A172 (cell line): ENCODE measurements at places on chromosomes 2 and 18. TPM values are rescaled to one million over a fixed set of nuclear protein-coding genes. Genes with fewer than 3 reads are reported as not detected.
A peak's percentile ranks its signal among the peaks of the same experiment; 100 is the strongest.

- no peak for DNase-seq
Measured at GRCh38 chr18:62716619-62717168, 1.4 kb downstream of the PHLPP1 start.

- DNase-seq: peak; percentile 83
Measured at GRCh38 chr2:100957996-100958653, 44.0 kb upstream of the RPL31 start.

DNA sequence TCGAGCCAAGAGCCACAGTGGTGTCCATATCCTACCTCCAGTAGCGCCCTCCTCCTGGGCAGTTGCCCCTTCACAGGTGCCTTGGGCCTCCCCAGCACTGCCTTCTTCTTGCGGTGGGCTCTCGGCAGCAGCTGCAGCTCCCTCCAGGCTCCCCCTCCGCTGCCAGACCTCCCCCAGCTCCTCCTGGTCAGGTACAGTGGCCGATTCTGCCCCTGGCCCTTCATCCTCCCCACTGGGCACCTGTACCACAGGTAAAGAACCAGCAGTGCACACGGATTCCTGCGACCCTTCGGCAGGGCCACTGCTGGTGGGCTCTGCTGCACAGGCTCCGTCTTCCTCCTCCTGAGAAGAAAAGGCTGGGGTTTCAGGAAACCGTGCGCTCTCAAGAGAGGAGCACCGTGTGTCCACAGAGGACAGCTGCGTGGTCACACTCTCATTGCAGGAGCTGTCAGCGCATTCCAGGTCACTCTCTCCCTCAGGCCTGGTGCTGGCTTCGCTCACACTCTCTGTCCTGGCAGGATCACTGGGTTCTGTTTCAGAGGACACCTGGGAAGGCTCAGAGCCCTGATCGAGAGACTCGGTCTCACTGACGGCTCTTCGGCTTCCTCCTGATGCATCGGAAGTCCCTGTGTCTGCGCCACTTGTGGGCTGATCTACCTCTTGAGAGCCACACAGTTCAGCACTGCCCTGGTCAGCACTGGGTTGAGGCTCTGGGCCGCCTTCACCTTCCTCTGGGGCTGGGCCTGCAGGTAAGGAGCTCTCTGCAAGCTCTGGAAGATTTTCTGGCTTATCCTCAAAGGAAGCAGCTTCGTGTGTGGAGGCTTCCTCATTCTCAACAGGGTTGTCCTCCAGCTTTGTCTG is 147.4 kb upstream of the STK17B start:
- no peak for DNase-seq

GRCh38 chr2:101041413-101041812 is 39.3 kb downstream of the RPL31 start:
- no peak for DNase-seq

The TPRKB gene
- 105 and 129 TPM in 2 replicates for total RNA-seq

The CDK15 gene
- 0.19 TPM in 1 of 2 replicates, not detected in the other for total RNA-seq

GRCh38 chr2:3236300-3237045 is 141.1 kb downstream of the EIPR1 start:
- no peak for DNase-seq

DNA sequence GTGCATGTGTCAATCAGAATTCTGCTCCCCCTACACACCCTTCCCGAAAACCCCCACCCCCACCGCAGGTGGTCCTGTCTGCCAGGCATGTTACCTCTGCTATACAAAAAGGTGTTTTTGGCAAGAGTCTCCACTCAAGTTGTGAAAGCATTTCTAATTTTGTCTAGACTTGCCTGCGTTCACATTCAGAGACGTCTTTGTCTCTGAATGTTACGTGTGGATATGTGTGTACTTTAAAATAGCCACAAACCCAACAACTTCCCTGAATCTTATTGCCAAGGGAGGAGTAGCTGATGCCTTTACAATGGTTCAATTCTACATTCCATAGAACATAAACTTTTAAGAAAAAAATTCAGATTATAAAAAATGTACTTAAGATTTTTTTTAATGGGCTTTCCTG is 66.6 kb downstream of the ITGA4 start:
- no peak for DNase-seq

DNA sequence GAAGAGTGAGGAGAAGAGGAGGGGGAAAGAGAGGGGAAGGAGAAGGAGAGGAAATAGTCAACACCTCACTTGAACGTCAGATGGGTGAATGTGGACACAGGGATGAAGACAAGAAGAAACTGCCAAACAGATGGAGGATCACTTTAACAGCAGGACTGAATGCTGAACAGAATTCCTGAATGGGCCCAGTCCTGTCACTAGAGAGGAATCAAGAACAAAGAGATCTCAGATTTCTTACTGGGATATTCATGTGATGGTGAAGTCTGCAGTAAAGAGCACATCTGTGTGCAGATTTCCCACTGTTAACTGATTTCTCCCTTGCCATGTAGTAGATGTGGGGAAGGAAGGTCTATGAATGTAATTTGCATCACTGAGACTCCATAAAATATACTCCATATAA is 135.4 kb downstream of the L3MBTL4 start:
- DNase-seq: no peak

GRCh38 chr2:109173311-109174171 is 44.5 kb downstream of the SH3RF3 start:
- peak; percentile 73 for DNase-seq

DNA sequence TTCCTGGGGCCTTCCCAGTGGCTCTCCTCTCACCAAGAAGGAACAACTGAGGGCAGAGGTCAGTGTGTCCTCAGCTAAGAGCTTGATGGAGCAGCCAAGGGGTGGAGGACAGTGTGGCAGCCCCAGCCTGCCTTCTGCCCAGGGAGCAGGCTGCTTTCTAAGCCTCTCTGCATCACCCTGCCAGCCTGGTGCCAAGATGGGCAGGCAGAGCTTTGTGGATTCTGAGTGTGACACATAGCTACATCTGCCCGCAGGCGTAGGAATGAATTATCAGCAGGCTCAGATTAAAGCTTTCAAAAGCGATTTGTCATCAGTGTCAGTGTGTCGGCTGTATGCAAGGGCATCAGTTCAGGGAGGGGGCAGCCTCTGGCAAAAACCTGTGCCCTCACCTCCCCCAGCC is 8.7 kb downstream of the MAL start:
- peak; percentile 91 for DNase-seq

- peak; percentile 17 for DNase-seq
Measured at GRCh38 chr18:183769-184168, 25.4 kb downstream of the USP14 start.

- peak; percentile 63 for DNase-seq
Measured at GRCh38 chr2:40096360-40096759, 317.3 kb upstream of the THUMPD2 start.

DNA sequence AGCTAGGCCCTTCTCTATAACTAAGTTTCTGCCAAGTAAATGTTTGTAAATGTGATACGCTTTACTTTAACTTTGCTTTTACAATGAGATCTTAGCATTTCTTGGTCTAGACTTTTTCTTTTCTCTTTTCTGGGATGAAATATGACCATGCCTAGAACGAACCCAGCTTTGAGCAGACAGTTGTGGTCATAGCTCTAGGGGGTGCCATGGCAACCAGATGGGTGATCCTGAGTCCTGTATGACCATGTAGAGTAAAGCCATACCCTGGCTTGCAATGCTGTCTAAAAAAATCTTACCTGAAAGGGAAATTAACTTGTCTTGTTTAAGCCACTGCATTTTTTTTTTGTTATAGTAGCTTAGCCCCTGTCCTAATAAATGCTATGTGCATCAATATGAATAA is 956.3 kb downstream of the SLC4A3 start:
- DNase-seq: no peak

GRCh38 chr2:160702754-160703153 is 209.1 kb upstream of the RBMS1 start:
- DNase-seq: no peak

GRCh38 chr18:36302676-36303075 is 5.2 kb downstream of the FHOD3 start:
- DNase-seq: no peak

DNA sequence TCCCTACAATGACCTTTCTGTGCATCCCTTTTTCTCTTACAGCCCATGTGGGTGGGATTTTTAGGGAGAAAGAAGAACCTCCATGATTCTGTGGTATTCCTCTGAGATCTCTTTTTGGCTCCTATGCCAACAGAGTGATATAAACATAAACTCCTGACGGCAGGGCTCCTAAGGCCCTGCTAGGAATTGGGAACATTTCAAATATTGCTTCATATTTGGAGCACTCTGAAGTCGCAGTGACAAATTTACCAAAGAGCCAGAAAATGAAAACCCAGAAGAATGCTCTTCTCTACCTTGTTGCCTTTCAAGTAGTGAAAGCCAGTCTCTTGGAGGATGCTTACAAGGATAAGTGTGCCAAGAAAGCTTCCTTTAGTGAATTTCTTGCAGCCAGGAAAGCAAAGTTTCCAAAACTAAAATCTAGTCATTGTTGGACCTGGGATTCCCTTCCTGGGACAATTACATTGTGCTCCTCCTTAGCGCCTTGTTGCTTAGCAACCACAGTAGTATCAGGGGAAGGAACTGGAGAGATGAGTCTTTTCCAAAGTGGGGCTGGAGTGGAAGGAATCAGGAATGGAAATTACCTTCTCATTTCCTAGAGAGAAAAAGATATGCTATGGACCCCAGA is 7.3 kb upstream of the SETBP1 start:
- no peak for DNase-seq

The RAX gene
- not detected in 2 replicates for total RNA-seq

The CDH2 gene
- 254 and 285 TPM in 2 replicates for total RNA-seq

- no peak for DNase-seq
Measured at GRCh38 chr2:68643011-68643873, at the start of gene PROKR1. TSS of gene PROKR1 (plus strand) at chr2:68643579. CDS start at chr2:68645822, 2,243 bp downstream.

DNA sequence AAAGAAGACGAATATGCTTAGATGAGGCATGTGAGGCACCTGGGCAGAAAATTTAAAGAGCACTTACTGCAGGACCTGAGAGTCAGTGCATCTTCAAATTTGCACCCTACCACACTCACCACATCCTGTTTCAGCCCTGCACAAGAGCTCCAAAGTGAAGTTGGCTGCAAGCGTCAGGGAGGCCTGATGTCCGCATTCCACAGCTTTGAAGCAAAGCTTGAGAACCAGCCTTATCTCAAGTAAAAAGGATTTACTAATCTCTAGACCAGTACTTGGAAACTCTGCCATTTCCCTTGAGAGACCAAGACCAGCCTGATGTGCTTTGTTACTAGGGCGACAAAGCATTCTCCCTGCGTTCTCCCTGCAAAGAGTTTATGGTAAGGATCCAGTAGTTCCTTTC is 3.4 kb upstream of the ASNSD1 start:
- DNase-seq: peak; percentile 11

The UGT1A8 gene
- total RNA-seq: not detected in 2 replicates

The SIX2 gene
- total RNA-seq: not detected in 2 replicates

GRCh38 chr2:108193251-108193650 is 46.5 kb upstream of the SULT1C3 start:
- no peak for DNase-seq

The GPR35 gene
- 0.17 and 2.7 TPM in 2 replicates for total RNA-seq

- no peak for DNase-seq
Measured at GRCh38 chr2:233142355-233142897, 82.3 kb downstream of the INPP5D start.

- no peak for DNase-seq
Measured at GRCh38 chr2:174286172-174286571, 37.8 kb upstream of the OLA1 start.

DNA sequence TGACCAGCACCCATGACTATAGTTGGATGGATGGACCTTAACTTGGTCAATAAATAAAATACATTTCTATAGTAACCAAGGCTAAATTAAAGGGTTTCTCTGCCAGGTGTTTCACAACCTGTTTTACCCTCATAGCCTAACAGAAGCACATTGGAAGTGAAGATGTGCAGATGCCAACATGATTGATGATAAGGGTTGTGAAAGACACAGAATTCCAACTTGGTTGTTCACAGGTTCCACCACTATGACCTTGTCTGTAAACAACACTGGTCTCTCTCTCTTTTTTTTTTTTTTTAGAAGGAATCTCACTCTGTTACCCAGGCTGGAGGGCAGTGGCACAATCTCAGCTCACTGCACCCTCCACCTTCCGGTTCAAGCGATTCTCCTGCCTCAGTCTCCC is 37.5 kb upstream of the PTH2R start:
- no peak for DNase-seq
